Uterus (tissue), 4 donors: ENCODE measurements at places on chromosomes 4 and X.

- DNase-seq, result no peak
Observed at GRCh38 chr4:40269133-40269532, 66.0 kb upstream of the CHRNA9 start.

DNA sequence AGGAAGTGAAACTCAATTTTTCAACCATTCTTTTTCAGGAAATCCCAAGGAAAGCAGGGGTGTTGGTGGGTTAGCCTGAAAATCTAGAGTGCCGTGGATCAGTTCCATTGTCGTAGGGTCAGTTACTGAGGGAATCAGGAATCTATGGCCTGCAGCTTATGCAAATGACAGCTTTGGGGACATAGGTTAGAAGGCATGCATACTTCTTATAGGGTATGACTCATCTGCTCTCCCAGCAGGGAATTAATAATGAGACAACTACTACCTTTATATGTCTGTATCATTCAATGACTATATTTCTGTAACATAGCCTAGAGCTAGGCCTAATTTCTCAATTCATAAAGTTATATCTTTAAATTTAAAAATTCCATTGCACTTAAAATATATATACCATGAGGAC lies 36.6 kb downstream of the ZNF41 start:
- no peak for DNase-seq

GRCh38 chrX:97402333-97402732 lies 518.6 kb downstream of the RPA4 start:
- DNase-seq, result no peak

DNA sequence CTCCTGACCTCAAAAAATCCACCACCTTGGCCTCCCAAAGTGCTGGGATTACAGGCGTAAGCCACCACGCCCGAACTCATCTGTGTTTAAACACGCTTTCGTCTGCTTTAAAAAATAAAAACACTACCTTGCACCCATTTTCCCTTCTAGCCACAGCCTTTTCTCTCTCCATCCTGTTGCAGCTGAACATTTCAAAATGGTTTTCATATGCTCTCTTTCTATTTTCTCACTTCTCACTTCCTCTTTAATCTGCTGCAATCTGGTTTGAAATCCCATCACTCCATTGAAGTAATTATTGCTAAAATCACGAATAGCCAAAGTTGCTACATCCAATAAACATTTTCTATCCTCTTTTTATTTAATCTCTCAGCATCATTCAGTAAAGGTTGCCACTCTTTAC lies 70.0 kb downstream of the DCHS2 start:
- no peak for DNase-seq

- DNase-seq, result no peak
Observed at GRCh38 chrX:107600366-107600765, 27.9 kb upstream of the PRPS1 start.

DNA sequence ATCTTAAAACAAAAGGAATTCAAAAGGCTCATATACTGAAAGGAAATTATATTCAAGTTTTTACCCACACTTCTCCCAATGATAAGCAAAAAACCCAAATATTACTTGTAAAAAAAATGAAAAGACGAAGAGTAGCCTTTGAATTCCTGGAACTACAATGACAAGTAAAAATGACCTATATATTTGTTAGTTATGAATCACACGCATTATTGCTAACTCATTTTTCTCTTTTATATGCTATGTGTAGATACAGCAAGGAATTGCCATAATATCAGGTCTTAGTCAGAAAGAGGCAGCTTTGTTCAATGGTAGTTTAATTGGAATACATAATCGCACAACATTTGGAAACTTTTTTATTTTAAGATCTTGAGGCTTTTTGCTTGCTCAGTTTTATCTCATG lies 22.7 kb upstream of the ASB5 start:
- no peak for DNase-seq

GRCh38 chr4:156824451-156825060 lies 147.0 kb downstream of the PDGFC start:
- no peak for DNase-seq

DNA sequence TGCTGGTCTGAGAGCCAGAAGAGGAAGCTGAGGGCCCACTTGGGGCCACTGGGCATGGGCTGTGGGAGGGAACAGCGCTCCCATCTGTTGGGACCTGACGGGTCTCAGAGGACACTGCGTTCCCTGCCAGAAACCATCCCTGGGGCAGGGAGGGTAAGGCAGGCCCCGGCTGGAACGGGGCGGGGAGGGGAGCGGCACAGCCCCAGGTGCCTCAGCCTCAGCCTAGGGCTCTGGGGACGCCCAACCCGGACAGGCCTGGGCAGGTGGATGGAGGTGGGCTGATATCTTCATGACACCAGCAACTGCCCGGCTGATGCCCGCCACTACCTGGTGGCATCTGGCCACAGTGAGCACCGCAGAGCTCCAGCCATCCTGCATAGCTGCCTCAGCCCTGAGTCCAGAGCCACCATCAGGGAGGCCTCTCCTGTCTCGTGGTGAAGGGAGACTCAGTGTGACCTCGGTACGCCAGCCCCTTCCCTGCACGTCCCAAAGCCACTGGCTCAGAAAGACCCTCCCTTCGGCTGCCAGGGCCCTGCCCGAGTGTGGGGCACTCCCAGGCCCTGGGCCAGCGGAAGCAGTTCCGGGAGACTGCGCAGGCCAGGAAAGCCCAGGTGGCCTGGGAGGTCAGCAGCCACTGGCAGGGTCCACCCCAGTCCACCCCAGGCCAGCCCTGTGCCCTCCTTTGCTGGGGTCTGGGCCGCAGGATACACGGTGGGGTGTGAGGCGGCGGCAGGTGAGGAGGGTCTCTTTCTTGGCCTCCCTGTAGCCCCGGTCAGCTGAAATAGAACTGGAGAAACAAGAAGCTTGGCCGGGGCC lies 34.6 kb upstream of the FGFR3 start:
- no peak for DNase-seq

DNA sequence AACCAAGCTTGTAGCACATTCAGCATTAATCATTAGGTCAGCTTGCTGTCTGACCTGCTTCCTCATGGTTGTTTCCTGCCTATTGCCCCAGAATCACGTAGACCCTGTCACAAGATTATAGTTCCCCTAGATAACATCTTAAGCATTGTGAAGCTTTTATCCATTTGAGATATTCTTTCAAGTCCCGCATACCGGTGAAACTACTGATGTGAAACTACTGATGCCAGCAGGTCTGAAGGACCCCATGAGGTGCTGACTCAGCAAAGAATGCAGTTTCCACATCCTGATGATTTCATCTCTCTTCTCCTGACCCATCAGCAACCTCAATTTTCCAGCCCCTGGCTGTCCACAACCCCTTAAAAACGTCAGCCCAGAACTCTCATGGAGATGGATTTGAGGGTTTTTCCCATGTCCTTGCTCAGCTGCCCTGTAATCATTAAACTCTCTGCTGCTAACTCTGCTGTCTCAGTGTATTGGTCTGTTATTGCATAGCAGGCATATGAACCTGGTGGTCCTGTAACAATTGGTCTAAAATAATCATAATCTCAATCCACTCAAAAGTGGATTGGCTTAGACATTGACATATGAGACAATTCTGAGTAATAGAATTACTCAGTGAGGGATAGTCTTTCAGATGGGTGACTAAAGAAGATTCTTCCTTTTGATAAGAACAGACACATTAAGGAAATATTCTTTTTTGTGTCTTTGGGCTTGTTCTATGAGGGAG lies 26.3 kb upstream of the UBA6 start:
- DNase-seq, result no peak

- DNase-seq, result no peak
Observed at GRCh38 chrX:99469439-99469838, 940.6 kb downstream of the PCDH19 start.

DNA sequence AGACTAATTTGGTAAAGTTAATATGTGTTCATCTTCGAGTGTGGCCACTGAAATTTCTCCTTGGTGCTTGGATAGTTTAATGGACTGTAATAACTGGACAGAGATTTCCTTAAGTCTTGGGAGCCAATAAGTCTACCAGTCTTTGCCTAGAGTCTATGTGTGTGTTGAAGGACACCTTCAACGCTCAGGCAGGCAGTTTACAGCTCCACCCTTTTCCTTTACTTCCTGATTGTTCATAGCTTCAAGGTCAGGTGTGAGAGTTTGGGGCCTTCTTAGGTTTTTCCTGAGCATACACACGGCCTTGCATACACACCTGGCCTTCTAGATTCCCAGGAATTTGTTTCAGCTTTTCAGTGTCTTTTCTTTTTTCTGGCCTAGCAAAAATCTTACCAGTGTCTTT lies 355.3 kb upstream of the AMOT start:
- no peak for DNase-seq

GRCh38 chr4:8070736-8071718 lies 87.6 kb downstream of the ABLIM2 start:
- no peak for DNase-seq

GRCh38 chrX:140177821-140178220 lies 212.5 kb upstream of the CXorf66 start:
- DNase-seq, result no peak

GRCh38 chr4:87865960-87866598 lies 33.3 kb downstream of the MEPE start:
- DNase-seq, result no peak

- no peak for DNase-seq
Observed at GRCh38 chr4:95831166-95831565, 8.7 kb upstream of the PDHA2 start.

DNA sequence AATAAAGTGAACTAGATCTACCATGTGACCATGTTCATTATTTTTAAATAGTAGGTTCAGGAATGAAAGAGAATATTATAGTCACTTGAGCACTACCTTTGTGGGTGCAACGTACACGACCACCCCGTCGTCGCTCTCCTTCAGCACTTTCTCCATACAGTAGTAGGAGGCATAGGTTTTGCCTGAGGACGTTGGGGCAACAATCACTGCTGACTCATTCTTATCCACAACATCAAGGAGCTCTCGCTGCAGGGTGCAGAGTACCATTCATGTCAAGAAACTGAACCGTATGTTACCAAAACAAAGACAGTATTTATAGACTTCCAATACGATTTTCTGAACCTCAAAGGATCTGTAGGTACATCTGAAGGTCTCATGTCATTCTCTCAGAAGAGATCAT lies 44.7 kb downstream of the DDX60 start:
- DNase-seq, result no peak

- peak; percentile 26 for DNase-seq
Observed at GRCh38 chr4:108512615-108513505, 107.5 kb upstream of the RPL34 start.

- no peak for DNase-seq
Observed at GRCh38 chr4:181523973-181524372, 719.2 kb upstream of the TENM3 start.
